ENCODE measurements at places on chromosomes 5 and 9.
A peak's percentile ranks its signal among the peaks of the same experiment; 100 is the strongest.

DNA sequence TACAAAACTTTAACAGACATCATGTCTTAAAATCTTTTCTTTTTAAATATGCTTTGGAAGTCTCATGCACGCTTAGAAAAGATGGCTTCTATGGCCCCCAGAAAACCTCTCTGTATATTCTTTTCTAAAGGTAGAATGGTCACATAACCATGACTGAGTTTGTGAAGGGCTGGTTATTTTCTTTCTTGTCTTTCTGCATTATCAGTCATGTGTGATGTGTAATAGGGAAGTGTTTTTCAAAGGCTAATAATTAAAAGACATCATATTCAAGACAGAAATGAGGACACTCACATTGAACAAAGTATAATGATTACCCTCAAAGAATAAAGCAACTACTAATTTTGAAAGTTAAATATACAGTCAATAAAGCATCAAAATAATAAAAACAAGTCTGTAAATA, 253.4 kb downstream of the TRPM3 start:
- no peak for DNase-seq

- DNase-seq = no peak
Observed at GRCh38 chr5:80797428-80798024, 142.7 kb upstream of the DHFR start.

DNA sequence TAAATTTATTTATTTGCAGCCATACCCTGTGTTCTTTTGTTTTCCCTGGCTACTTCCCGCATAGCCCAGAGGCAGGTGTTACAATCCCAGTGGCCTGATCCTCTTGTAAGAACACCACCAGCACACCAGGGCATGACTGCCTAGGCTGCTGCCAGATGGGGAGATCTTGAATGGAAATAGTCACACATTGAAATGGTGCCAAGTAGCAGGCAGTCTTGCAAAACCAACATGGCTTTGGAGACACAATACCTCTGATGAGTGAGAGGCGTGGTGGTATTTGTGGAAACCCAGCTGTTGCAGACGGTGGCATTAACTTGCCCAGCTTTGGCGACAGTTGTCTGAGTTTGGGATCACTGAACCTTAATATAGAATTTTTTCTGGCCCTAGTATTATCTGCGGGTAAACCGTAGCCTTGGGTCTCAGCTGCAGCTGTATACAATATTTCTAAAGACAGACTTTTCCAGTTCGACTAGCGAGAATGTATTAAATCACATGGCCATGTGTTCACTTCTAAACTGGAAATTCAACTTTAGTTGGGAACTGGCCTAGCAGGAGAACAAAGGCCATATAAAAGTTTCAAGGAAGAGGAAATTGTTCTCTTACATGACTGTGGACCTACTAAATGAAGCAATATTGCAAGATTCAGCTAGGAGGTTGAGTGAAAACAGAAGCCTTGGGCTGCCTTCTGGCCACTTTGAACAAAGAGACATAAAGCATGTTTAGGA, 277.0 kb downstream of the SMARCA2 start:
- DNase-seq = peak; percentile 33

GRCh38 chr9:98164912-98165311, 27.5 kb downstream of the CORO2A start:
- no peak for DNase-seq

DNA sequence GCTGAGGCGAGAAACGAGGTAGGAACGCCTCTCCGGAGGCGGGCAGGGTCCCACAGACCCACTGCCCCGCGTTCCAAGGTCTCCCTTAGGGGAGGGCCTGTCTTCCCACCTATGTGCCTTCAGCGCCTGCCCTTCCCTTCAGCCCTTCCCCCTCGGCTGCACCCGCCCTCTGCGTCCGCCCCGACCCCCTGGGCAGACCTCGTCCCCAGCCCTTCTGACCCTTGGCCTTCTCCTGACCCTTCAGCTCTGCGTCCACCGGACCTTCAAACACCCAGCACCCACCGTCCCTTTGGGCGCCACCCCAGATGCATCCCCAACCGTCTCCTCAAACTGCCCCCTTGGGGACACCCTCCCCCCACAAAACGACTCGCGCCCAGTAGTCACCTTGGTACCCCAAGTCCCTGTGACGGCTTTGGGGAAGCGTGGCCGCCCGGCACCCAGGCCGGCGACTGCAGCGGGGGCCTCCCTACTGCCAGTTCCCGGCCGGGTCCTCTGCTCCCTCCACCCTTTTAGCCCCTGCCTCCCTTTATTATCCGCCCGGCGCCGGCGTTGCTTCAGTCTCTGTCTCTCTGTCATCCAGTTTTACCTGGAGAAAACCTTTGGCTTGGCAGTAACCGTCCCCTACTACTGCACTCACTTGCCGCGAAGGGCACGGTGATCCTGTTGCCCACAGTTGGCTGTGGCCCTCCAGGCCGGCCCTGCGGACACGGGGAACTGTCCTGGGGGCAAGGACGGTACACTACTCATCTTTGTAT, 421 bp downstream of the RUSC2 start:
- peak; percentile 47 for DNase-seq

- no peak for DNase-seq
Observed at GRCh38 chr5:96172436-96172835, 210.8 kb upstream of the ELL2 start.

- DNase-seq = no peak
Observed at GRCh38 chr5:151107738-151108520, 27.1 kb upstream of the TNIP1 start.

GRCh38 chr5:110343616-110344015, 382.9 kb downstream of the TMEM232 start:
- no peak for DNase-seq

DNA sequence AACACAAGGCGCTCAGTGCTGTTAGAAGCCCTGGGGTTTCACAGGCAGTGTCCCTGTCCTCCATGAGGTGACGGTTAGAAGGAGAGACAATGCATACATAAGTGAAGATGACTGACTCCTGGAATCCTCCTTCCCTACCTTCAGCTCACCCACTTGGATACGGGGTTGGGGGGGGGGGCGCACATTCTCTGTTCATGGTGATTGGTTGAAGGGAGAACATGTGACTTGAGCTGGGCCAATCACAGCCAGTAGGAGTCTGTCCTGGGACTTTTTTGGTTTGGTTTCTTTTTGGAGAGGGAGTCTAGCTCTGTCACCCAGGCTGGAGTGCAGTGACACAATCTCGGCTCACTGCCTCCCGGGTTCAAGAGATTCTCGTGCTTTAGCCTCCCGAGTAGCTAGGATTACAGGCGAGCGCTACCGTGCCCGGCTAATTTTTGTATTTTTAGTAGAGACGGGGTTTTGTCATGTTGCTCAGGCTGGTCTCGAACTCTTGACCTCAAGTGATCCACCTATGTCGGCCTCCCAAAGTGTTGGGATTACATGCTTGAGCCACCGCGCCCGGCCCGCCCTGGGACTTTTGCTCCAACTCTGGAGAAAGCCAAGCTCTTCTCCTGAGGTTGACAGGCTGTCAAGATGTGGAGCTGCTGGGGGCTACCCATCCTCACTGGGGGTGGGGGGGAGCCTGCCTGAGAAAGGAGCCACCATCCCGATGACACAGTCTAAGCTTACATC, 30.8 kb downstream of the SH3PXD2B start:
- DNase-seq = no peak

DNA sequence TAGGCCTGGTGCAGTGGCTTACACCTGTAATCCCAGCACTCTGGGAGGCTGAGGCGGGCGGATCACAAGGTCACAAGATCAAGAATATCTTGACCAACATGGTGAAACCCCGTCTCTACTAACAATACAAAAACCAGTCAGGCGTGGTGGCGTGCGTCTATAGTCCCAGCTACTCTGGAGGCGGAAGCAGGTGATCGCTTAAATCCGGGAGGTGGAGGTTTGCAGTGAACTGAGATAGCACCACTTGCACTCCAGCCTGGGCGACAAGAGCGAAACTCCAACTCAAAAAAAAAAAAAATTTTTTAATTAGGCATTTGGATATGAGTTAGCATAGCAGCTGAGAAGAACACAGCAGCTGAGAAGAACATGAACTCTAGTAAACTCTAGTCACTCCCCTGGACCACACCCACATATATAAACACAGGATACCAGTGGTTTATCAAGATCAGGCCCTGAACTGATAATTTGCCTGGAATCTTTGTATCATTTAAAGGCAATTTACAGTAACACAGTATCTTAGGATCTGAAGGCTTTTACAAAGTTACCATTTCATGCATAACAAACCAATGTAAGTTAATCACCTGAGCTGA, 4.6 kb upstream of the UGCG start:
- DNase-seq = no peak

GRCh38 chr9:128061275-128061960, 5.7 kb downstream of the NAIF1 start:
- no peak for DNase-seq

GRCh38 chr9:10873999-10874398, 261.2 kb upstream of the PTPRD start:
- DNase-seq = no peak

- DNase-seq = no peak
Observed at GRCh38 chr9:115739096-115739875, 414.3 kb upstream of the PAPPA start.

GRCh38 chr9:18352711-18353110, 121.2 kb upstream of the ADAMTSL1 start:
- no peak for DNase-seq

All from NCI-H1417 (cell line).